Skin of body (tissue), 3 donors: ENCODE measurements at places on chromosomes 11 and 22.

DNA sequence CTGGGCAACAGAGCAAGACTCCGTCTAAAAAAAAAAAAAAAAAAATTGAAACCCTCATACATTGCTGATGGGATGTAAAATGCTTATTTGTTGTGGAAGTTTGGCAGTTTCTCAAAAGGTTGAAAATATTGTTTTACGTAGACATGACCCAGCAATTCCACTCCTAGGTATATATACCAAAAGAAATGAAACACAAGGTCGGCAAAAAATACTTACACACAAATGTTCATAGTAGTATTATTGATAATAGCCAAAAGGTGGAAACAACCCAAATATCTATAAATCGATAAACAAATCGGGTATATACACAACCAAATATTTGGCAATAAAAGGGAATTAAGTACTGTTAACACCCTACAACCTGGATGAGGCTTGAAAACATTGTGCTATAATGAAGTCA lies 5.1 kb upstream of the ZNF143 start:
- DNase-seq: no peak

- DNase-seq: no peak
Observed at GRCh38 chr11:9747828-9748227, 84.0 kb downstream of the SWAP70 start.

DNA sequence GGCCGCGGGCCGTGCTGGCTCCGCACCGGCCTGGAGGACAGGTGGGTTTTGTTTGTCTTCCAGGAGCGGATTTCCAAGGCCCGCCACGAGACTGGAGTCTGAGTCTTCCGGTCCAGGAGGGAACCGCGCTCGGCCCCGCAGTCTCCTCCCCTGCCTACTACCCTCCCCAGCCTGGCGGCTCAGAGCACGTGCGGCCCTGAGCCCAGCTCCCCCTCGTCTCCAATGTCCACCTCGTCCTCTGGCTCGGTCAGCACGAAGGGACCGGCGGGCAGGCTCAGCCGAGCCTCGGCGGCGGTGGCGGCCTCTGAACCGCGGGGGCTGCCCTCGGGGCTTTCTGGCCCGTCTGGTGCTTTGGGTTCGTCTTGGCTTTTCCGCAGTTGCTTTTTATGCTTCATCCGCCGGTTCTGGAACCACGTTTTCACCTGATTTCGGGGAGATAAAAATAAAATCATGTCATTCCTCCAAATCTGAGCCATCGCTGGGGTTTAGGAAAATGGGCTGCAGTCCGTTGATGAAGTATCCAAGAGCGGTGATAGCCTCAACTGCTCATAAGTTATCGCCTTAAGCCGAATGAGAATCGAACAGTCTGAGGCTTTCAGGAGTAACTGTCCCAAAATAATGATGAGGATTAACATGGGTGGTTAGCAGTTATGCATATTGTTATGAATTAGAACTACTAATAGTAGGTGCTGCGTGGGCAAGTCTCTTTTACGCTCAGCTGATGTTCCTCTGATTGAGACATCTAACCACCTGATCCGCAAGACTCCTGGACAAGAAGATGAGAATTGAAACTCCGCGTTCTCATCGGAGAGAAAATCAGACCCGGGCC lies 4.0 kb downstream of the BSX start:
- no peak for DNase-seq

- DNase-seq: no peak
Observed at GRCh38 chr11:44659641-44660040, 67.1 kb upstream of the TSPAN18 start.

DNA sequence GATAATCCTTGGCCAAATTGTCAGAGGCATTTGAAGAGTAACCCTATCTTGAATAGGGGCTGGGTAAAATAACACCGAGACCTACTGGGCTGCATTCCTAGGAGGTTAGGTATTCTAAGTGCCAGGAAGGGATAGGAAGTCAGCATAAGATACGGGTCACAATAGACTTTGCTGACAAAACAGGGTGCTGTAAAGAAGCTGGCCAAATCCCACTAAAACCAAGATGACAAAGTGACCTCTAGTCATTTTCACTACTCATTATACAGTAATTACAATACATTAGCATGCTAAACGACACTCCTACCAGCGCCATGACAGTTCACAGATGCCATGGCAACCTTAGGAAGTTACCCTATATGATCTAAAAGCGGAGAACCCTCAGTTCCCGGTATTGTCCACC lies 964 bp upstream of the REXO2 start:
- DNase-seq: no peak

DNA sequence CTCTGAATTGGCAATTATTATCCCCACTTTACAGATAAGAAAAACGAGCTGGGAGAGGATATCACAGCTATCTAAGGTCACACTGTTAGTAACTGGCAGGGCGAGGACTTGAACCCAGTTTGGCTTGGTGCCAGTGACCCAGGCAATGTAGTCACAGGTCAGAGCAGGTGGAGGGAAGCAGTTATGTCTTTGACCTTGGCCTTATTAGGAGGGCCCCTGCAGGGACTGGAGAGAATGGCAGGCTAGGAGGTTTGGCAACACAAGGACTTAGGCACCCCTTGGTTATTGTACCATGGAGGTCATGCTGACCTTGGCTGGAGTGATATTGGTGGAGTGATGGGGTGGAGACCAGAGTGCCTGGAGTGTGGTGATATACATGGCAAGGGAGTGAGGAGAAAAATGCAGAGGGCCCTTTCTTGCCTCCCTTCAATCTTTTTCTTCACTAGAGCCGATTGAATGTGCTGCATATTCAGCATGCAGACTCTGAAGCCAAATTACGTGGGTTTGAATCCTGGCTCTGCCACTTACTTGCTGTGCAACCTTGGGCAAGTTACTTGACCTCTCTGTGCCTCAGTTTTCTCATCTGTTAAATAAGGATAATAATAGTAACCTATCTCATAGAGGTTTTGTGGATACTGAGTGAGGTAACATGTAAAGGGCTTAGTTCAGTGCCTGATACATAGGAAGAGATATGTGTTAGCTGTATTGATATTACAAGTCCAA lies 92.7 kb upstream of the TBCEL start:
- no peak for DNase-seq

DNA sequence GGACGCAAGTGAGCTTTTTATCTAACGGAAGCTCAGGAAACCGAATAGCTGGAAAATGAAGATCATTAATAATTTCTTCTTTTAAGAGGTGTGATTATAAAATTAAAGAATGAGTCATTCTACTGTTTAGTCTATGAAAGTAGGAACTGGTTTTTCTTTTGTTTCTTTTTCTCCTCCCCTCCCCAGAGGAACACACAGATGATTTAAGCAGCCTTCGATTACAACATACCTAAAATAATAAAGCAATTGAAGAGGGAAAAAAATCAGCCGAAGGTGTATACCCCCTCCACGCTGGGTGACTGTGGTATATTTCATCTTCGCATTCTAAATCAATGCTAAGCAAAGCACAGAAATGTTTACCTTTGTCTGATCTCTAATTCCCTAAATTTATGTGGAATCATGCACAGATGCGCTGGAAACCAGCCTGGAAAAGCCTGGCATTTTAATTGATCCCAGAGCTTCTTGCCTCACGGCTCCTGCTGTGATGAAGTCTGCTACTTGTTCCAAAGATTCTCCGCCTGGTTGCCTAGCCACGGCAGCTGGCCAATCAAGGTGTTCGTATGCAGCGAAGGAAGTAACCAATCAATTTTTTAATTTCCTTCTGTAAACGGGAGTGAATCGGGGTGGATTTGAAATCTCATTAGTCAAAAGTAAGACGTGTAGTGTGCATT lies 133.9 kb downstream of the FANCF start:
- DNase-seq: peak; percentile 55

DNA sequence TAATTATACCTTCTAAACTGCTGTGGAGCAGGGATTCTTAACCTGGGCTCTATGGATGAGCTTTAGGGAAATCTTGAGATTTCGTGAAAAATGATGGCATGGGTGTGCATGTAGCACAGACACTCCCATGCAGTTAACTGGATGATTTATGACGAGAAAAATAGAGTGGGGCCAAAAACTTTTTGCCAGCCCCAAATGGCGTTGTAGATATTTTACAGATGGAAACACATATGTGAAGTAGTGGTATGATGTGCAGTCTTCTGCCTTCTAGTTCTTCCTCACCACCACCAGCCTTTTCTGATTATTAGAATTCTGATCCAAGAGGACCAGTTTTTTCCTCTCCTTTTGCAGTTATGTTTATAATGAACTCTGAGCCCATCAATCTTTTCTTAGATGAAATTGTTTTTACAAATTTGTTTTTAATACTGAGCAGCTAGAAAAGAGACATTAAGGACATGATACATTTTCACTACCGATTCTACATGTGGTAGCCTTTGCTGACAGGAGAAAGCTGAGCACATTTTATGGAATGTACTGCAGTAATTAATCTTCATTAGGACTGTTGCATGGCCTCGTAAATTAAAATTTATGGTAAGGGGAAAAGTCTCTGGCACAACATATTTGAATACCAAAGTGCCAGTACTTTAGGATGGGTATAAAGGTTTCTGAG lies 261.4 kb downstream of the DDX10 start:
- peak; percentile 87 for DNase-seq

GRCh38 chr22:41844513-41844912 lies 11.6 kb downstream of the SREBF2 start:
- DNase-seq: no peak

GRCh38 chr22:19612866-19613572 lies 88.8 kb upstream of the CLDN5 start:
- no peak for DNase-seq

- DNase-seq: no peak
Observed at GRCh38 chr11:4061700-4062099, 32.9 kb upstream of the RRM1 start.

DNA sequence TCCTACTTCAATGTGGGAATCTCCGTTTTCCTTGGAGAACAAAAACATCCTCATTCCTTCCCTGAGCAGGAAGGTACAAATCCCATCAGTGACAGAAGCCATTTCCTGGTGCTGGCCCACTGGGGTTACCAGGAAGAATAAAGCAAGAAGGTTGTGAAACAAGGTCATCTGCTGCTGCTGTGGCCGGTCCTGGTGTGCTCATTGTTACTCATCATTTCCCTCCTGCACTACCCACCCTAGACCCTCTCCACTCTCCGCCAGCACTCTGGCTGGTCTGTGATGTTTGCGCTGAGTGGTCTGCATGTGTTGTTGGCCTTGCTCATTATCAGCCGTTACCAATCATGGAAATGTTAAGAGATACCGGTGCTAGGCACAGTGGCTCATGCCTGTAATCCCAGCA lies 37.0 kb downstream of the OSBP2 start:
- no peak for DNase-seq

GRCh38 chr11:64686466-64687170 lies 36.4 kb downstream of the NRXN2 start:
- DNase-seq: no peak

- DNase-seq: no peak
Observed at GRCh38 chr11:127057126-127057525, 56.6 kb upstream of the KIRREL3 start.

DNA sequence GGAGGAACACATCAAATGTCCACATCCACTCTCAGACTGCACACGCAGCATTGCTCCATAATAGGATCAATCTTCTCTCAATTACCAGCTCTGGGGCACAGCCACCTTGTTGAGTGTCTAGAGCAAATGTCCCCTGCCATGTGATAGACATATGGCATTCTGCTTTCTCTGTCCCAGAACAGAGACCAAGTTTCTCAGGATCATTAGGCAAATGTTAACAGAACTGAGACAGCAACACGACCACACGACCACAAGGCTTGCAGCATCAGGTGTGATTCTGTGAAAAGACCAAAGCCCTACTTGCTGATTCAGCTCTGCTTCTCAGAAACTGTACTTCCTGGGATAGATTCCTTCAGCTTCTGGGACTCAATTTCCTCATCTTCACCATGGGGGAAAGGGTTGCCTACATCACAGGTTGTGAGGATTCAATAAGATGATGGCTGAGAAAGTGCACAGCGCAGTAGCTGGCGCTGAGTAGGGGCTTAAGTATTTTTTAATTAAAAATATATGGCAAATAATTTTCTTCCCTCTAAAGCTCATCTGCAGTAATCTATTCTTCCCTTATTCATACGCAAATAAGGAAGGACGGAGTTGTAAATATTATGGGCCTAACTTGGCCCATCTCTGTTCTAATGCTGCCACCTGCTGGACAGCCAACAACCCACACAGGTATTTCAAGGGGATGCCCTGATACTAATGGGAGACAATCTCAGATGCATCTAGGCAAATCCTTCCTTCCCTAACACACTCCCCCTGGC lies 54.3 kb upstream of the USP47 start:
- peak; percentile 38 for DNase-seq

DNA sequence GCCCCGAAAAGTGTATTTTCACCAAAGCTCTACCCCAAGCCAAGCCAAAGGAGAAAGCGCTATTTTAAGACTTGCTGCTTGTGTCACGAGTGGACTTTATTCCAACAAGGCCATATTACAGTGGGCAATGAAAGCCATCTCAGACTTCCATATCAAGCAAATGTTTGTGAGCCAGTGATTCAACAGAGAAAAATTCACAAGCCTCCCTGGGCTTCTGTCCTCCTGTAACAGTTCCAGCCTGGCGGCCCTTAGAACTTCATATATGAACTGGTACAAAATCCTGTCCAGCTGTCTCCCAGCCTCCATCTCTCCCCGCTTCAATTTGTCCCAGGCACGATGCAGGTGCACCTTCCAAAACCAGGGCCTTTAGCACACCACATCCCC lies 11.2 kb downstream of the LARGE1 start:
- no peak for DNase-seq

DNA sequence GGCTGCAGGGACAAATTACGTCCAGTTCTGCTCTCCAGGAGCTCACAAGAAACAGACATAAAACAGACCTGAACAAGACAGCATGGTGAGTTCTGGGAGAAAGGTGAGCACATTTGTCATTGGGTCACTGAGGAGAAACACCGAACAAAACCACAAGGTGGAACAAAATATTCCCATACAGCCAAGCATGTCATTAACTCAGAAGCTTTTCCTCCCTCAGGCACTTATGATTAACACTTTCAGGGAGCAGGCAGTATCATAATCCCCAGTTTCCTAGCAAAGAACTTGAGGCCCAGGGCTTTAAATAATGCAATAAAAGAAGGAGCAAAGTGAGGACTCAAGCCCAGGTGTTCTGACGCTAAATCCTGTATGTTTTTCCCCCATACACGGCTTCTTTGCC lies 43.0 kb downstream of the P4HA3 start:
- no peak for DNase-seq

DNA sequence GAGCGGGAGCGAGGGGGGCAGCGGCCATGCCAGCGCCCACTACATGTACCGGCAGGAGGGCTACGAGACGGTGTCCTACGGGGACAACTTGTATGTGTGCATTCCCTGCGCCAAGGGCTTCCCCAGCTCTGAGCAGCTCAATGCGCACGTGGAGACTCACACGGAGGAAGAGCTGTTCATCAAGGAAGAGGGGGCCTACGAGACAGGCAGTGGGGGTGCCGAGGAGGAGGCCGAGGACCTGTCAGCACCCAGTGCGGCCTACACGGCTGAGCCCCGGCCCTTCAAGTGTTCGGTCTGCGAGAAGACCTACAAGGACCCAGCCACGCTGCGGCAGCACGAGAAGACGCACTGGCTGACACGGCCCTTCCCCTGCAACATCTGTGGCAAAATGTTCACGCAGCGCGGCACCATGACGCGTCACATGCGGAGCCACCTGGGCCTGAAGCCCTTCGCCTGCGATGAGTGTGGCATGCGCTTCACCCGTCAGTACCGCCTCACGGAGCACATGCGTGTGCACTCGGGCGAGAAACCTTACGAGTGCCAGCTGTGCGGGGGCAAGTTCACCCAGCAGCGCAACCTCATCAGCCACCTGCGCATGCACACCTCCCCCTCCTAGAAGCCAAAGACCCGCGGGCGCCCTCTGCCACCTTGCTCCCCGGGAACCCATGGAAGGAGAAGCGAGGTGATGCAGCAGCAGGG lies 20.9 kb upstream of the TMEM191C start:
- DNase-seq: no peak

- no peak for DNase-seq
Observed at GRCh38 chr11:12731841-12732336, 57.7 kb downstream of the TEAD1 start.
